ENCODE measurements at places on chromosomes 7 and 10. TPM values are rescaled to one million over a fixed set of nuclear protein-coding genes. Genes with fewer than 3 reads are reported as not detected.

SPAG6 gene
- total RNA-seq: not detected

ZNF716 gene
- not detected for total RNA-seq

DNA sequence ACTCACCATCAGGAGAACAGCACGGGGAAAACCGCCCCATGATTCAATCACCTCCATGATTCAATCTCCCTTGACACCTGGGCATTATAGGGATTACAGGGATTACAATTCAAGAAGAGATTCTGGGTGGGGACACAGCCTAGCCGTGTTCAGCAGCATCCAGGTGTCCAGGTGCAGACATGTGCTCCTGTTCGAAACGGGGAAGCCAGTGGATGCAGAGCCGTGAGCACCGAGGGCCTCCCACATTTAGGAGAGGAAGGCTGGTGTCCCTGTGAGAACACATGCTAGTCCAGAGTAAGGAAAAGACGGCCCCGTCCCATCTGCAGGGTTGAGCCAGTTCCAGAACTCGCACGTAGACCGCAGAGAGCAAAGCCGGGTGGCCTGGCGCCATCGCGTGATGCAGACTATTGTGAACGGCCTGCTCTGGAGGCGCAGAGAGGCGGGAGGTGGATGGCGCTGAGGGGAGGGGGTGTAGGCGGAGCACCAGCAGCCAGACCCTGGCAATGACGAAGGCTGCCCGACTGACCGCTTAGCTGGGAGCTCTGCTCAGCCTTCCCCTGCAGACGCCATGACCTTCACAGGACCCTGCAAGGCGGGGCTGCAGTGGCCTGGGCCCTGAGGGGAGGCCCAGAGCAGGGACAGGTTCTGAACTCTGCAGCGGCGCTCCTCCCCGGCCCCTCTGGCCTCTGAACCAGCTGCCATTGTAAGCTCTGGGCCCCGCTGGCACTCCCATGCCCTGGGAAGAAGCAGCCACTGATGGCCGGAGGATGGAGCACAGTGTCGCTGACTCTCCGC is 141.6 kb upstream of the TCERG1L start:
- peak overlapping the region; percentile 43 for H3K4me3 ChIP-seq
- DNase-seq: peak; percentile 27
- H3K27me3 ChIP-seq: no peaks in the 10 kb centered on the region
- no peaks in the 10 kb centered on the region for H3K36me3 ChIP-seq
- H3K27ac ChIP-seq: no peak overlapping the region

CDC14C gene
- total RNA-seq: not detected

DNA sequence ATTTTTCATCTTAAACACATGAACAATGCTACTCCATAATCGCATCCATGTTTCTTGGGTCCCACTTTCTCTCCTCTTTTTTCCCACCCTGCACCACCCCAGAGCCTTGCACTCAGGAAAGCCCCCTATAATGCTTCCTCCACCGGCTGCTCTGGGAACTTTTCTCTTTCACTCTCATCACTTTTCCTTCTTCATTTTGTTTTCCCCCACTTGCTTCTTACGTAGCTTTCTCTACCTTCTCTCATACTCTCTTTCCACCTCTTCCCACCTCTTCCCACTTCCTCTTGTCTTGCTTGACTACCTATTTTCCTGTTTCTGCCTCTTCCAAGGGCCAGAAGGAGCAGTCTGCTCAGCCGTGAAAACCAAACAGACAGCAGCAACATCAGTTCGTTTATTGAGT is 229.5 kb upstream of the RHOBTB1 start:
- no peak overlapping the region for H3K4me3 ChIP-seq
- H3K4me1 ChIP-seq: peaks cover 42% of the 10 kb centered on the region
- H3K27me3 ChIP-seq: no peaks in the 10 kb centered on the region
- no peak for DNase-seq
- no peak overlapping the region for H3K27ac ChIP-seq
- H3K36me3 ChIP-seq: no peaks in the 10 kb centered on the region

DNA sequence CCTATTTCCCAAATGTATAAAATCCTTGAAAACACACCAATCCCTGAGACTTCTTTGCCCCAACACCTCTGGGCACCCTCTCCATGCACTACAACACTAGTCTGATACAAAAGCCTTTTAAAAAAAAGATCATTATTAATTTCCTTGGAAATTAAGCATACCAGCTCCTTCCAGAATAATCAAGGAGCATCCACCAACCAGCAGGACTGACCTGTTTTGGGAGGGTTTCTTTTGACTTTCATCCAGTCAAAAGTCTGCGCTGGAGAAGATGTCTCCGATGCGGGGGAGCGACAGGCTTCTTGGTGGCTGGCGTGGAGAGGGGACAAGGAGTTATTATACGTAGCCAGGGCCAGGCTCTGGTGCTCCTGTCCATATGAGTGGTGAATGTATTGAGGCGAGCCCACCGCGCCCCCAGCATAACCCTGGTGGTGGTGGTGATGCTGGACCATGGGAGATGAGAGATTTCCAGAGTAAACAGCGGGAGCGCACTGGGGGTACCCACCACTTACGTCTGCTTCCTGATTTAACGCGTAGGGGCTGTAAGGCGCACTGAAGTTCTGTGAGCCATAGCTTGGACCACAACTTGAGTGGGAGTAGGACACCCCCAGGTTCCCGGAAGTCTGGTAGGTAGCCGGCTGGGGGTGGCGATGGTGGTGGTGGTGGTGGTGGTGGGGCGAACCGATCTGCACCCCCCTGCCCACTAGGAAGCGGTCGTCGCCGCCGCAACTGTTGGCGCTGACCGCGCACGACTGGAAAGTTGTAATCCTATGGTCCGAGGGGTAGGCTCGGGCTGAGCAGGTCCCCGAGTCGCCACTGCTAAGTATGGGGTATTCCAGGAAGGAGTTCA is 527 bp downstream of the HOXA1 start:
- peaks cover 7% of the 10 kb centered on the region for H3K4me1 ChIP-seq
- peaks cover 17% of the 10 kb centered on the region for H3K27me3 ChIP-seq
- peak overlapping the region; percentile 53 for H3K4me3 ChIP-seq
- no peak for DNase-seq
- H3K36me3 ChIP-seq: no peaks in the 10 kb centered on the region

GRCh38 chr7:49771427-49772176 is 1.8 kb upstream of the VWC2 start:
- H3K36me3 ChIP-seq: no peaks in the 10 kb centered on the region
- H3K27ac ChIP-seq: no peak overlapping the region
- H3K27me3 ChIP-seq: peaks cover 34% of the 10 kb centered on the region

Measured in heart right ventricle (tissue), 16 donors.